ENCODE measurements at places on chromosomes 4 and X.

- no peak for DNase-seq
Measured at GRCh38 chr4:107292979-107293378, 256.9 kb upstream of the DKK2 start.

- no peak for DNase-seq
Measured at GRCh38 chr4:140851032-140851636, 94.9 kb upstream of the TBC1D9 start.

- DNase-seq, result no peak
Measured at GRCh38 chr4:126087101-126087500, 772.3 kb downstream of the FAT4 start.

- peak; percentile 86 for DNase-seq
Measured at GRCh38 chrX:40651620-40652223, 4.4 kb upstream of the CXorf38 start.

- no peak for DNase-seq
Measured at GRCh38 chrX:155112171-155112570, 40.9 kb downstream of the BRCC3 start.

GRCh38 chrX:111483135-111483534 is 28.3 kb upstream of the SERTM2 start:
- no peak for DNase-seq

GRCh38 chrX:150324035-150324728 is 38.9 kb upstream of the MAMLD1 start:
- no peak for DNase-seq
